Thyroid gland (tissue), 4 donors: ENCODE measurements at places on chromosomes 11 and 22. TPM values are rescaled to one million over a fixed set of nuclear protein-coding genes. Genes with fewer than 3 reads are reported as not detected.

SLCO2B1 gene
- total RNA-seq, result 244 TPM

RIMBP3C gene
- total RNA-seq, result not detected

GRAP2 gene
- total RNA-seq, result 0.27 TPM

DNA sequence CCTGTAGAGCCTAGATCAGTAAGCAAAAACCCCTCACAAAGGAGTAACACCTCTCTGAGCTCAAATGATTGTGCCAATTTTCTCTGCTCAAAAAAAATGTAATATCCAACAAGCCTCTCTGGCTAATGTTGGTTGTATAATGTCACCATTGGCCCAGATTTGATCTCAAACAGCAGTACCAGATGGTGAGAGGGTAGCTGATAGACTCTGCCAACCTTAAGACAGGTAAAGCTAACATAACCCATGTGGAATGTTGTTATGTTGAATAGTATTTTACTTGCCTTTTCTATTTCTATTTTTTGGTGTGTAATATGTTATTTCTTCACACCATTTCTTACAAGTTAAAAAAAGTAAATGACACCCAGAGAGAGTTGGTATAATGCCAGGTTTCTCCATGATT is 166.7 kb upstream of the GUCY1A2 start:
- no peak for DNase-seq

DNA sequence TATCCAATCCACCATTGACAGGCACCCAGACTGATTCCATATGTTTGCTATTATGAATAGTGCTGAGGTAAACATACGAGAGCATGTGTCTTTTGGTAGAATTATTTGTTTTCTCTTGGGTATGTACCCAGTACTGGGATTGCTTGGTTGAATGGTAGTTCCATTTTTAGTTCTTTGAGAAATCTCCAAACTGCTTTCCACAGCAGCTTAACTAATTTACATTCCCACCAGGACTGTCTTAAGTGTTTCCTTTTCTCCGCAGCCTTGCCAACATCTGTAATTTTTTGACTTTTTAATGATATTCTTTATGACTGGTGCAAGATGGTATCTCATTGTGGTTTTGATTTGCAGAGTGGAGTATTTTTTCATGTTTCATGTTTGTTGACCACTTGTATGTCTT is 8.3 kb downstream of the FDX1 start:
- DNase-seq, result no peak

- DNase-seq, result no peak
Measured at GRCh38 chr11:41996533-41996932, 537.1 kb upstream of the LRRC4C start.
